ENCODE measurements at places on chromosomes 1 and 21. TPM values are rescaled to one million over a fixed set of nuclear protein-coding genes. Genes with fewer than 3 reads are reported as not detected.

DNA sequence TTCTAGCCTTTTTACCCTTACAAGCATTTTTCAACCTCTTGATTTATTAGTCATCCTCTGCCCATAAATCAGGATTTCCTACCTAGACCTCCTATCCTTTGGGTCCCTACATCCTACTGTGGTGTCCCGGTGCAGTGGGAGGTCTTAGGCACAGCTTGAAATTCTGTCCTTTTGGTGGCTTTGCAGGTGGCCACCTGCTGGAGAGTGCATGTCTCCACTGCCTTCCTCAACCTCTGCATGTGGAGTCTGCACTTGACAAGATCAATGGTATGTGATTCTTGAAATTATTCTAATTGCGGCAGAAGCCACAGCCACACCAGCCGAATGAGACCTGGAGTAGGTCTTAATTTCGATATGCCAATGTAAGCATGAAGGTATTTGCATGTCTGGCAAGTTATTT is 11.4 kb upstream of the KCNA3 start:
- no peak for DNase-seq

- peak; percentile 46 for DNase-seq
Measured at GRCh38 chr1:224116131-224116530, 2.2 kb downstream of the FBXO28 start.

- DNase-seq, result no peak
Measured at GRCh38 chr1:69129538-69129937, 438.2 kb upstream of the LRRC7 start.

DPT gene
- total RNA-seq, result 191 TPM

COL18A1 gene
- 60.9 TPM for total RNA-seq

MASP2 gene
- total RNA-seq, result not detected

LCE6A gene
- 4.4 TPM for total RNA-seq

DNA sequence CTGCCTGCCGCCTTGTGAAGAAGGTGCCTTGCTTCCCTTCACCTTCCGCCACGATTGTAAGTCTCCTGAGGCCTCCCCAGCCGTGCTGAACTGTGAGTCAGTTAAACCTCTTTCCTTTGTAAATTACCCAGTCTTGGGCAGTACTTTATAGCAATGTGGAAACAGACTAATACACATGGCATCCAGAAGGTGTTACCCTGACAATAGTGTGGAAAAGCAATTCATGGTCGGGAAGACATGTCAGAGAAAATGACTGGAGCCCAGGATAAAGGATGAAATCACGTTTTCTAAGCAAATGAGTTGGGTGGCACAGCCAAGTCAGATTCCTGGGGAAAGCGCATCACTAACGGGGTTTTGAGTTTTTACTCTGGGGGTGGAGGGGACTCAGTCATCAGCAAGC is 76.4 kb downstream of the HLCS start:
- no peak for DNase-seq

GRCh38 chr1:235532360-235532759 is 28.1 kb upstream of the B3GALNT2 start:
- DNase-seq, result no peak

DNA sequence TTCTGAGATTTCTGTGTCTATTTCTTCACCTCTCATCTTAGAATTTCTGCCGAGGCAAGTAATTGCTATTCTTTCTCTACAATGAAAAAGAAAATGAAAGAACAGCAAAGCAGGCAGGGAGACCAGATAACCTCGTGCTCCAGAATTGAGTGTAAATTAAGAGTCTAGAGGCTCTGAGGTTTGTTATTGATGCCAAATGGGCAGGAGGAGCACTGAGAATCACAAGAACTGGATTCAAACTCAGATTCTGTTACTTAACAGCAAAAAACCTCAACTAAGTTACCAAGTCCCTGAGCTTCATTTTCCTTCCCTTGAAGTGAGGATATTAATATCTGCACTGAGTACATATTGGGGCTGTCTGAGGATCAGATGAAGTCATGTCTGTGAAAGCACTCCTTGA is 5.5 kb upstream of the DDR2 start:
- peak; percentile 9 for DNase-seq

DNA sequence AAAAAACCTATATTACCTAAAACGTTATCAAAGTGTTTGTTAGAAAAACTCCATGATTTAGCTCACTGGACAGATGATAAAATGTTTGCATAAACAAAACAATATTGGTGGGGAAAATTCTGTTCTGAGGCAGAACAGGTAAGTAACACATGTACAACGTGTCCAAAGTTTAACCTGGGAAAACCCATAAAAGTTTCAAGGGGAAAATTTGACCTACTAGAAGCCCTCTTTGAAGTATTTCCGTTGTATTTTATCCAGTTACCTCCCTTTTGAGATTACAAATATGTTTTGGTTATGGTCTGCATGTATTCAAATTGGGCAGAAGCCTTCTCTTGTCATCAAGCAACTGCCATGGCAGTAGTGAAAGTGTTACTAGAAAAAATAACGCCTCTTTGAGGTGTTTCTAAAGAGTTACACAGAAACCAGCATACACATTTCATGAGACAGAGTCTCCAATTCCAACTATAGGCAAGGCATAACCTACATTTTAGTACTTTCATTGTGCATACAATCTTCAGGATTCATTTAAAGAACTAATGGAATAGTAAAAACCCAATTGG is 58.0 kb upstream of the PDC start:
- DNase-seq, result no peak

DNA sequence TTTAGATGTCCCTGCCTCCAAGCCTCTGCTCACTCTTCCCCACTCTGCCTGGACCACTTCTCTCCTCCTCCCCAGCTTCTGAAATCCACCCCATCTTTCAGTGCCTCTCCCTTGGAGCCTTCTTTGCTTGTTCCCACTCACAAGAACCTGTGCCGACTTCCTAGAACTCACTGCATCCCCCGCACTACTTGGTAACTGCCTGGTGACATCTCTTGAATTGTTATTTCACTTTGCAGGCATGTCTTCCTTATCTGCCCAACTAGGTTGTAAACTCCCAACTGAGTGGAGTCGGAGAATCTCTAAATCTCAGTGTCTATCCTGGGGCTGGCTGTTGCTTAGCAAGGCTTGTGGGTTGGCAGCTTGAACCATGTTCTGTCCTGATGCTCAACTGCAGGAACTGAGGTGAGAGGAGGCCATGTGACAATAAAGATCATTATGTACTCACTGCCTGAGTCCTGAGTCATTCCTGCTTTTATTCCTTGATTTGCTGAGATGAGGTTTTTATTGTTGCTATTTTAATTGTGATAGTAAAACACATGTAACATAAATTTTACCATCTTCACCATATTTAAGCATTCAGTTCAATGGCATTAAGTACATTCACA is 3.9 kb downstream of the KPRP start:
- DNase-seq, result no peak

MRPL24 gene
- total RNA-seq, result 35.5 TPM

- DNase-seq, result no peak
Measured at GRCh38 chr1:213464786-213465460, 413.9 kb downstream of the RPS6KC1 start.

- no peak for DNase-seq
Measured at GRCh38 chr21:29232530-29233255, 66.0 kb upstream of the BACH1 start.

DNA sequence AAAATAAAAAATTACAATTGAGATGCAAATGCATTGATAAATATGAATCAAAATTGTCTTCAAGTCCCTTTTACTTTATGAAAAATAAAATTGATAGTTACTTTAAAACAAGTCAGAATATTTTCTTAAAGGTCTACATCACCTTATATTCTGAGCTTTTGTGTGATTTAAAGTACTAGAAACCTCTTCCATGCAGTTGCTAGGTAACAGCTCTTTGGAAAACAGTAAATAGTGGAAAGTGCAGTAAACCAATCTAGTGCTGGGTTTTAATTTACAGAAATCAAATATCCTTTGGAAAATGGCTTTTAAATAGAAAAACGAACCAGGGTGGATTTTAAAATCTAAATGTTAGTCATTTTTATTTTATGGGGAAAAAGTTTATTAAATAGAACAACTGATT is 227.9 kb downstream of the KCNT2 start:
- no peak for DNase-seq

DNA sequence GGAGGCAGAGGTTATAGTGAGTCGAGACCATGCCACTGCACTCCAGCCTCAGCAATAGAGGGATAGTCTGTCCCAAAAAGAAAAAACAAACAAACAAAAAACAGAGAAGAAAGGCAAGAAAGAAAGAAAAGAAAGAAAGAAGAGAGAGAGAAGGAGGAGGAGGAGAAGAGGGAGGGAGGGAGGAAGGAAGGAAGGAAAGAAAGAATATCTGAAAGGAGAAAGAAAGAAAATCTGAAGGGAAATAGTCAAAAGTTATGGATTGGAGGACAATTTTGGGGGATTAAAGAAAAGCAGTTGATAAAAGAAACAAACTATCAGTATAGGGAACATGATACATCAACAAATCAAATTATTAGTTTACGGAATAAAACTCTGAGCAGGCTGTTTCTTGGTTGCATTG is 67.4 kb upstream of the TBX15 start:
- DNase-seq, result no peak

CEPT1 gene
- 46.8 TPM for total RNA-seq

DNA sequence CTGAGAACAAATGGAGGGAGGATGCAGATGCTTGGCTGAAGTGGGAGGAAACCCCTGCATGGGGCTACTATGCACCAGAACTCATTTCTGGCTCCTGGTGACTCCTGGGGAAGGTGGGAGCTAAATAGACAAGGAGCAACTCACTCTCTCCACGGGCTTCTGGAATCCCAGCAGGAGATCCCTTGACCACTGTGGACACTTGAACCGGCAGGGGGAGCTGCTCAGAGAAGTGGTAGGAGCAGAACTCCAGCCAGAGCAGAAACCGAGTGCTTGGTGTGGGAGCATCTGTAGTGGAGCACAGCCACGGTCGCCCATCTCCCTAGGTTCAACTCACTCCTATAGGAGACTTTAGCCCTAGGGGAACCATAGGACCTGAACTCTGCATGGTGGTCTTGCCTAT is 205.6 kb upstream of the GJB5 start:
- DNase-seq, result no peak

OPTC gene
- total RNA-seq, result not detected

DNA sequence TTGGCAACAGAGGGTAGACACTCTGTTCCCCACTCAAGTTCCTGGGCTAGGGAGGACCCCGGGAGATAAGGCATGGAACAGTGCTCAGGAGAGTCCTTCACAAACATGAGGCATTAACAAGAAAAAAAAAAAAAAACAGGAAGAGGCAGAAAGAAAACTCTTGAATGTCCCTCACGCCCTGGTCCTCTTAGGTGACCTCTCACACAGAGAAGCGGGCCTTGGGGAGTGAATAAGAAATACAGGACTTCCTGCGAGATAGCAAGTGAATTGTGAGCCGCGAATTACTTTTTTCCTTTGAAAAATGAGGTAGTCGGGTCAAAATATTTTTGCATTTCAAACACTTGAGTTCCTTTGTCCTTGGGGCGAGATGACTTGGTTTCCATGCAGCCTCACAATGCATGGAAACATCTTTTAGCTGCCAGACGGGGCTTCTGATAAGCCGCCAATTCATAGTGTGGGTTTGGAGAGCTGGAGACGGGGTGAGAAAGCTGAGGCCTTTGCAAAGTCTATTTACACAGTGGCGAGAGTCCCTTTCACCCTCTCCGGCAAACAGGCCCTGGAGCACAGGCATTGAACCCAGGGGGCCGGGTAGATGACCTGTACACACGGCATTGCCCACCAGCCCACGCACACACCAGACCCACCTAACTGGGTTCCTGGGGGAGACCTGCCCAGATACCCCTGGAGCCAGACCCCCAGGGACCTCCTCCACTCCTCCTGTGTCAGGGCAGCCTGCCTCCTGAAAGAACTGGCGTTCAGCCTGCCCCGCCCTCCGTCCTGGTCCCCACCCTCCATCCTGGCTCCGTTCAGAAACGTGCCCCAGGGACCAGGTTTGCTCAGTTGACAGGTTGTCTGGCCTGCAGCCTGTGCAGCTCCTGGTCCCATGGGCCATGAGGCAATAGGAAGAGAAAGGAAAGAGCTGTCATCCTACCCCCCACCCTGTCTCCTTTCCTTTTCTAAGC is 192.3 kb downstream of the PRDM16 start:
- no peak for DNase-seq

GRCh38 chr1:197471248-197471985 is 203.4 kb downstream of the CRB1 start:
- peak; percentile 5 for DNase-seq

- no peak for DNase-seq
Measured at GRCh38 chr1:220326578-220326977, 54.3 kb upstream of the RAB3GAP2 start.

Measured in skin of body (tissue), 3 donors.